Foreskin fibroblast (primary cell): ENCODE measurements at places on chromosomes 5 and 9.

DNA sequence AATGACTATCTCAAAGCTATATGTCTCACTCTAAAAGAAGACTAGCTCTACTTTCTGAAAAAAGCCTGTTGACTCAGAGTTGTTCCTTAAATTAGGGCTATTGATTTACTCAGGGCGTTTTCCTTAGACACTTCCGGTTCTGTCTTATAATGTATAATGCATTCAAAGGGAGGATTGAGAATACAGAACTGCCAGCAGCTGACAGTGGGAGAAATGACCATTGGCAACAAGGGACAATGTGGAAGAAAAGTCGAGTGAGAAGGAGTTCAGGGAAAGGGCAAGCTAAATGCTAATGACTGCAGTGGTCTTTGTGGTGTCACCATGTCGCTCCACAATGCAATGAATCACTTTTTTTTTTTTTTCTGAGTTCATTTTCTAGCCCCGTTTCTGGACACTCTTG, 65.7 kb upstream of the ANKH start:
- no peak for DNase-seq

- DNase-seq = peak; percentile 69
Measured at GRCh38 chr5:66171349-66172344, 27.5 kb downstream of the SREK1 start.

DNA sequence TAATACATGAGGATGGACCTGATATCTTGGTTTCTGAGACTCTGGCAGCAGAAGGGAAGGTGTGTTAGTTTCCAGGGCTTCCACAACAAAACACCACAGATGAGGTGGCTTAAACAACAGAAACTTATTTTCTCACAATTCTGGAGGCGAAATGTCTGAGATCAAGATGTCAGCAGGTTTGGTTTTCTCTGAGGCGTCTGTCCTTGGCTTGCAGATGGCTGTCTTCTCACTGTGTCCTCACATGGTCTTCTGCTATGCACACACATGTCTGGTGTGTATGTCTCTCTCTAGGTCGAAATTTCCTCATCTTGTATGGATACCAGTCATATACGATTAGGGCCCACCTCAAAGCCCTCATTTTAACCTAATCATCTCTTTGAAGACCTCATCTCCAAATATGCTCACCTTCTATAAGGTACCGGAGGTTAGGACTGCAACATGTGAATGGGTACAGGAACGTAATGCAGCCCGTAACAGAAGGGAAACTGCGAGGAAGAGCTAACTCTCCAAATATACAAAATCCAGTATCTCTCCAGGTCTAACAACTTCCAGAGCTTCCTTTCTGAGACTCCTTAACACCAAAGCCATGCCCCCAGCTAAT, 139.8 kb upstream of the SMARCA2 start:
- DNase-seq = no peak

GRCh38 chr9:88378317-88378716, 9.9 kb upstream of the SPIN1 start:
- no peak for DNase-seq

DNA sequence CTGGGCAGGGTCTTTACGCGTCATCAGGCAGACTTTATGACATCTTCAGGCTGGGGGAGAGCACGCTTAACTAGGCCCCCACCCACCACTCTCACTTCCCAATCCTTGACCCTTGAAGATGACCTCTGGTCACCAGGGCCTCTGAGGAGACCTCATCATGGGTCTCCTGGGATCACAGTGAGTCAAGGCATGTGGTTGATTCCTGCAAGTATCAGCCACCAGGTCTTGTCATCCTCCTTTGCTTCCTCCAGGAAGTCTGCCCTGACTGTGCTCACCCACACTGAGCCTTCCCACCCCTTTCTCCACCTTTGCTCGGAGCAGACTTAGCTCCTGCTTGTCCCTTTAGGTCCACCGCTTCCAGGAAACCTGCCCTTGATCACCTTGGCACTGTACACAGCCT, 17.3 kb downstream of the ODF2 start:
- no peak for DNase-seq

GRCh38 chr5:34918025-34918424, 2.5 kb downstream of the BRIX1 start:
- no peak for DNase-seq

- DNase-seq = no peak
Measured at GRCh38 chr5:88034520-88034919, 234.1 kb downstream of the TMEM161B start.

DNA sequence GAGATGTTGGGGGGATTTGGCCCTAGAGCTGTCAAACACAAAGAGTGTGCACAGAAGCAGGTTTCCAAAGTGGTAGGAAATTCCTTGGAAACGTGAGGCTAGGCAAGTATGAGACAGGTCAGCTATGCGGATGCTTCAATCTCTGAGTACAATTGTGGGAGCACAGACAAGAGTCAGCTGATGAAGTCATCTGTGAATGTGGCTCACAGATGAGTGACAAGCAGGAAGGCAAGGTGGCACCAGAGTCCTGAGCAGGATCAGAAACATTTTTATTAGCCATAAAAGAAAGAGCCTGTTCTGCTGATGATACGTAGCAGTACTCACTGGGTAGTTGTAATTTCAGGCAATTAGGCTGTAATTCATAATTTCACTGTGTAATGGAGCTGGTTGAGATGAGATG, 117.0 kb downstream of the DCP2 start:
- no peak for DNase-seq

DNA sequence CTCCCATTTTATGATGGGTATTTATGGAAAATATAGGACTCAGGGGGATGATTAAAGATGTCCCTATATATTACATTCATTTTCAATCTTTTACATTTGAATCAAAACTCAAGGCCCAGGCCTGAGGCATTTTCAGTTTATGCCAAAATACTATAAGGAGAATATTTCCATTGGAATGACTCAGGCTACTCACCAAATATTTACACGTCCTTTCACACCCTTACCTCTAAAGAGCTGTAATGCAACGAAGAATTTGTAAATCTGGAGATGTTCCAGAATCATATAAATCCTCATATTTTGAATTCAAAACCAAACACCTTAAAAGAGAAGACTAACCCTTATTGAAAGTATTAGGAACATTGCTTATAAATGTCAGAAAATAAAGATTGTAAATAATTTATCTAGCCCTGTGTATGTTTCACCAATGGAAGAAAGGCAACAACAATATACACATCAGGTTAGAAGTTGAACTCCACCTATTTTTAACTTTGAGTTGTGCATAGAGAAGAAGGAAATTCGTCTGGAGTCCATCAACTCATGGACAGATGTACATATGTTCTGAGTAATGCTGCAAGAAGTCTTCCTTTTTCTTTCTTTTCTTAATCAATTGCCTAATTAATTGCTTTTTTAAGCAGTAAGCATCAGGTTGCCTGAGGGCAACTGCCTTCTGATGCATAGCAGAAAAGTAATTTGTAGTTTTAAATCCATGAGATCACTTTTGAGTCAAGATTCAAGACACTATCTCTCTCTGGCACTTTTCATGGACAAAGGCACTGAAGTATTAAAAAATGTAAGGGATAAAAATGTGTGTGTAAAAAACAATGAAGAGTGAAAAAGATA, 579.3 kb upstream of the RGMB start:
- peak; percentile 32 for DNase-seq

GRCh38 chr9:91166796-91167366, 194.8 kb downstream of the AUH start:
- no peak for DNase-seq

DNA sequence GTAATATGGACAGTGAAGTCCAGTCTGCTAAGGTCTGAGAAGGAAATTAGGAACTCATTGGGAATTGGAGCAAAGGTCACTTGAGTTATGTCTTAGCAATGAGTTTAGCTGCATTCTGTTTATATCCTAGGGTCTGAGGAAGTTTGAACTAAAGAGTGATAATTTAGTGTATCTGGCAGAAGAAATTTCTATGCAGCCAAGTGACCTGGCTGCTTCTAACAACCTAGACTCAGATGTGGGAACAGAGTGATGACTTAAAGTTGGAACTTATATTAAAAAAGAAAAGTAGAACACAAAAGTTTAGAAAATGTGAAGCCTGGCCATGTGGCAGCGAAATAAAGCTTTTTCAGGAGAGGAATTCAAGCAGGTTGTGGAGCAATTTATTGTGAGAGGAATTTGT, 106.2 kb downstream of the PRDM9 start:
- DNase-seq = no peak

GRCh38 chr5:108528655-108529054, 146.8 kb upstream of the FBXL17 start:
- no peak for DNase-seq

DNA sequence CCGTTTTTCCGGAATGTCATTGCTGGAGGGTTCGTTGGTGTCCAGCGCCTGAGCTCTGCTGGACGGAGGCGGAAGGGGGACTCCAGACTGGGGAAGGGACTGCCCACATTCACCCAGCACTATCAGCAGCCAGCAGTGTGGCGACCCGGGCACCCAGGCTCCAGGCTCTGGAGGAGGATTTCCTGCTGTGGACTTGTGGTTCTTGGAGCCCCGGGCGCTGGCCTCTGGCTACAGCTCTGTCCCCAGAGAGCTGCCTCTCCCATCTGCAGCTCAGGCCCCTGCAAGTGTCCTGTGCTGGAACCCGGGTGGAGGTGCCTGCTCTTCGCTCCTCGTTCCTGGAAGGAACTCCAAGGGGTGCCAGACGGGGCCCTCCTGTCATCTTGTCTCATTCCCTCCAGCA, 152.6 kb downstream of the RGS3 start:
- DNase-seq = no peak

DNA sequence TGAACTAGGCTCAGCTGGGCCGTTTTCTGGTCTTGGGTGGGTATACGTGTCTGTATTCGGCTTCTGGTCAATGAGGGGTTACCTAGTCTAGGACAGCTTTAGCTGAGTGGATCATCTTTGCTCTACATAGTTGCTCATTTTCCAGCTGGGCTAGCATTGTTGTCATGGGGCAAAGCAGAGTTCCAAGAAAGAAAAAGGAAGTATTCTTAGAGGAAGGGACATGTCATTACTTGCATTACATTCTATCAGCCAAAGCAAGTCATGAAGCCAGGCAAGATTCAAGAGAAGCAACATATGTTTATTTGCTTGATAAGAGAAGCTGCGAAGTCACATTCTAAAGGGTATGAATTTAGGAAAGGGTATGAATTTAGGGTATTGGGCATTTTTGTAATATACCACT, 396.5 kb downstream of the ZNF608 start:
- DNase-seq = no peak

GRCh38 chr5:130111746-130112145, 207.5 kb downstream of the CHSY3 start:
- DNase-seq = no peak

DNA sequence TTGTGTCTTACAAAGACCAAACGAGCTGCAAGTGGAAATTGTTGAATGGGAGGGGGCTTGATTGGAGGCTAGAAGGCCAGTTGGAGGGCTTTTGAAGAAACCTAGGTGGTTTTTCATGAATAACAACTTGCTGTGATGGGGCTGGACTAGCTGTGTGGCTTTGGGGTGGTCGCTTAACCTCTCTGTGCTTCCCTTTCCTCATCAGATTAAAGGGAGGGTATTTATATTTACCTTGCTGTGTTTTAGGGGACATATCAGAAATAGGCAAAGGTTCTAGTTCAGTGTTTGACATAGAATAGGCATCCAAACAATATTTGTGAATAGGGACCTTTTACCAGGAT, 74.9 kb downstream of the ZNF618 start:
- DNase-seq = no peak

GRCh38 chr5:60492958-60493357, 207.0 kb downstream of the DEPDC1B start:
- peak; percentile 34 for DNase-seq

- no peak for DNase-seq
Measured at GRCh38 chr5:168819004-168819621, 239.9 kb upstream of the PANK3 start.

GRCh38 chr9:137488327-137488653, 29.2 kb upstream of the NSMF start:
- DNase-seq = no peak

- no peak for DNase-seq
Measured at GRCh38 chr9:71128796-71129195, 7.4 kb upstream of the TRPM3 start.

- DNase-seq = peak; percentile 64
Measured at GRCh38 chr5:134603059-134603458, 29.6 kb downstream of the SAR1B start.

DNA sequence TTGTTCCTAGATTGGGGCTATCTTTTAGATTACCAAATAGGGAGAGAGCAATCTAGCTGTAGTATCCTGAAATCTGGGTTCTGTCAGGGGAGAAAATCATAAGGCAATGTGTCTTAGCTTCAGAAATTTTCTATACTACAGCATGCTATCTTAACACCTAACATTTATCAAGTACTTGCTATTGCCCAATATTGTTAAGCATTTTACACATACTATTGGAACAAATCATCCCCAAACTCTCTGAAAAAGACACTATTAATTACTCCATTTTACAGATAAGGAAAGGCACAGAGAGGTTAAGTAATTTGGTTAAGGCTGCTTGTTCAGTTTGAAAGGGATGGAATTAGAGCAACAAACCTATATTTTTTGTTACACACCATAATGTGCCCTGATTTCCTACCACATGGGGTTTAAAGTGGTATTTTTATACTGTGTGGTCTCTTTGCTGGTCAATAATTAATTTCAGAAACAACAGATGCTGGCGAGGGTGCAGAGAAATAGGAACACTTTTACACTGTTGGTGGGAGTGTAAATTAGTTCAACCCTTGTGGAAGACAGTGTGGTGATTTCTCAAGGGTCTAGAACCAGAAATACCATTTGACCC, 57.2 kb upstream of the RIC1 start:
- DNase-seq = no peak

DNA sequence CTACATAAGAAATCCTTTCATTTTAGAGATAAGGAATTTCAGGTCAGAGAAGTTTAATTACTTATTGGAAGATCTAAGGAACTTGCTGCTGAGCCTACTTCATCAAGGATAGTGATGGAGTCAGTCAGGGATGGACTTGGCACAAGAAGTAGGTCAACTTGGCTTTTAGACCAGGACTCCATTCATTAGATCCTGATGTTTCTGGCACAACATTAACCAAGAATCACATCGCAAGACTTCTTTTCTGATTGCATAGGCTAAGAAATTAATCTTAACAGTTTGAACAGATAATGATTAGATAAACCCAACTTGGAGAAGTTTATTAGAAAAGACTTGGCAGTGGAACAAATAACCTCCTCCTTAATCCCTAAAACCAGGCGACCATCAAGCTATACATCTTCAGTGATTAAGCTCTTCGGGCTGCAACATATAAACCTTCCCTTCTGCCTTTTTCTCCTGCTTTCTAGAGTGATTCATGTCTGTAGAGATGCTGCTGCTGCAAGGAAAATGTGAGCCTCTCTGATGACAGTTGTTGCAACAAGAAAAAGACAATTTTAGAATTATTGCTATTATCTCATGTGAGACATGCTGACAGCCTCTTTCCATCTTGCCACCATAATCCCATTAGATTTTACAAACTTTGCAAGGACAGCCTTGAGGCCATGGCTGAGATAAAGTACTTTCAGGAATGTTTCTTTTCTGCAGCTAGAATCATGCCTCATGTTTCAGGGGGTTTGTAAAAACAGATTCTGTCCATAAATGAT, 207.9 kb upstream of the SLC27A6 start:
- DNase-seq = peak; percentile 15

DNA sequence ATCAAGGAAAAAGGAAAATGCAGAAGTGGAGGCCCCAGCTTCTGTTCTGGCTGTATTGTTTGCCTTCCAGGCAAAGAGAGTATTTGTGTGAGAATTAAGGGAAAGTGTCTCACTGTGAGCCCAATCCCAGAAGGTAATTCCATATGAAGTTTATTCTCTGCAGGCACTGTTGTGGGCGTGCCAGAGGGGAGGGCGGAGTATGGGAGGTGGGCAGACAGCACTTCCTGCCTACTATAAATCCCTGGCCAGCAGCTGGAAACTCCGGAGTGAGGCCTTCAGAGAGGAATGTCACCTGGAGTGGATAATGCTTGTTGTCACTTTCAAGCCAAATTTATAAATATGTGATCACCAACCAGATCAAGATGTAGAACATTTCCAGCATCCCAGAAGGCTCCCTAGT, 209.5 kb downstream of the ARHGAP26 start:
- DNase-seq = no peak
